ENCODE measurements at places on chromosomes 7 and 10.

DNA sequence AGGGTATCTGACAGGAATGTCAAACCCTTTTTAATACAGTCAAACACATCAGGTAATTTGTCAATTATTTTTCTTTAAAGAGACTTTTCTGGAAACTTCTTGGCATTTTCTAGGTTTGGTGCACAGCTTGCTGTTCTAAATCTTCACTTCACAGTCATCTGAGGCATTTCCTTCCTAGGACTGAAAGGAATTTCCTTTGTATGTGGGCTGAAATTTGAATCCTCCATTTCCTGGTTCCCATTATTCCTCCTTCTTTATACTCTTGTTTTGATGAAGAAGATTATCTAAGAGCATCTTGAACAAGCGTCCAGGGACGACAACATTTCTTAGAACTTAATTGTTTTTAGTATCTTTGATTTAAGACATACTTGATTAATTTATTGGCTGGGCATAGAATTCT is 24.9 kb downstream of the CALD1 start:
- no peak for DNase-seq

DNA sequence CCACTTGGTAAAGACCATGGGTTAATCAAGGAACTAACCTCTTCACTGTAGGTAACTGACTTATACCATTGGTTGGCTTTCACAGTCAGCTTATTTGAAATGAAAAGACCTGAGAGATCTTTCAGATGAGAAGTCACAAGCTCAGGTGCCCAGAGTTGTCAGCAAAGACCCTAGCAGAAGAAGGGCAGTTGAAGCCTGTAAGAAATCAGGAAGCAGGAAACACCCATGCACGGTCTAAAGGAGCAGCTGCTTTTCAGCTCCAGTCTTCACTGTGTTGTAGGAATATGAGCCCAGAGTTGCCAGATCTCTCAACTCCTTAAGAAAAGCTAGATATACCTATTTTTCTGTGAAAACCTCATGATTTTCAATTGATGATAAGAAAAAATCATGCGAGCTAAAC is 130.0 kb downstream of the ARID5B start:
- no peak for DNase-seq

DNA sequence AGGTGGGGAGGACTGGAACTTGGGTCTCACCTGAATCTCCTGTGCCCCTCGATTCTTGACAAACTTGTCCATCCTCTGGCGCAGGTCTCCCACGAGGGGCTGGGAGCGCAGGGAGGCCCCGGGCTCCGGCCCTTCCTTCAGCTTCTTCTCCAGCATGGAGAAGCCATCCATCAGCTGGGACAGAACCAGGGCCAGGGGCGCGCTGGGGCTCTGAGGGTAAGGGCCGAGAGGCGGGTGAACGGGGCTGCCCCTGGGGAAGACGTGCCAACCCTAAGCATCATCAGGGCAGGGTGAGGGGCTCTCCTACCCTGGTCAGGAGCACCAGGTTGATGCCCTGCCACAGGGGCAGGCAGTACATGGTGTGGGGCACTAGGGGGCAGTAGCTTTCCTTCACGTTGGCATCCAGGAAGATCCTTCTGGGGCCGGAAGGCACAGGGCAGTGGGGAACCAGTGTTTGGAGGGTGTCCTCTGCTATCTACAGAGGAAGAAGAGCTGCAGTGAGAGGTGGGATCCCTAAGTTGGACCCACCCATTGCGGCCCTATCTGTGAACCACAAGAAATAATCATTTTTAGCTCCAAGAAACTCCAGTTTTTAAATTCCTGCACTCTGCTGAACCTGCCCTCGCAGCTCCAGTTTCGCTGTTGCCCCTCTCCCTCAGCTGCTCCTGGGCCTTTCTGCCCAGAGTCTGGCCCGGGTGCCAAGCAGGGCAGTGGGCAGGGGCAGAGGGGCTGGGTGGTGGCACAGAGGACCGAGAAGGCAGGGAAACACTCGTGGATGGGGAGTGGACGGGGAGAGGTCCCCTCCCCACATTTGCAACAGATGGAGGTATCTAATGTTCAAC is 10.8 kb upstream of the PYROXD2 start:
- peak; percentile 2 for DNase-seq

GRCh38 chr7:1160670-1161021 is 650 bp upstream of the ZFAND2A start:
- no peak for DNase-seq

- peak; percentile 51 for DNase-seq
Observed at GRCh38 chr7:43700059-43700501, 29.2 kb downstream of the COA1 start.

GRCh38 chr7:116241291-116241690 is 31.0 kb downstream of the TES start:
- no peak for DNase-seq

DNA sequence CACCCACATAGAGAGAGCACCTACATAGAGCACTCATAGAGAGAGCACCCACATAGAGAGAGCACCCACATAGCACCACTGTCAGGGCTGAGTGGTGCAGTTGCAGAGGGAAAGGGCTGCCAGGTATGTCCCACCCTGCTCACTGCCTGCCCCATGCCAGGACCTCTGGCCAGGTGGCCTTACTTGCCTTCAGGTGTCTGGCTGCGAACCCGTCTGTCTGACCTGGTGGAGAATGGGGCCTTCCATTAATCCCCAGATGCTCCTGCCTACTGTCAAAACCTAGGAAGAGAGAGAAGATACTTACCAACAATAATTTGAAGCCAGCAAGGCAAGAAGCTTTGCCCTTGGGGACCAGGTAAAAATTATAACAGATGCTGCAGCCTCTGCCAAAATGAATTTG is 51.1 kb downstream of the INSIG1 start:
- no peak for DNase-seq

- no peak for DNase-seq
Observed at GRCh38 chr10:89346405-89347254, 18.8 kb downstream of the IFIT3 start.

- no peak for DNase-seq
Observed at GRCh38 chr7:112788778-112789343, 1.3 kb downstream of the TMEM168 start.

DNA sequence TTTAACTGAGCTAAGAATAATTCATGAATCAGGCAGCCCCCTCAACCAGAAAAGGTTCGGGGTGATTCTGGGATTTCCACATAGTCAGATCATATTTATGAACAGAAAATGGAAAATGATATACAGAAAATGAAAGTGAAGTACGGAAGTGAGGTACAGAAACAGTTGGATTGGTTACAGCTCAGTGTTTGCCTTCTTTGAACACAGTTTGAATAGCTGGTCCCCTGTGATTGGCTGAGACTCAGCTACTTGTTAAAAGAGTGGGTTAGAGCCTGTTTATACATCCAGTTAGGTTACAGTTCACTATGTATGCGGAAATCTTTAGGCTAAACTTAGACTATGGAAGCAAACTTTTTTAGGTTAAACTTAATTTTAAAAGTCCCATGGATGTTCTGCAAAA is 511.7 kb downstream of the PLXDC2 start:
- DNase-seq: no peak

DNA sequence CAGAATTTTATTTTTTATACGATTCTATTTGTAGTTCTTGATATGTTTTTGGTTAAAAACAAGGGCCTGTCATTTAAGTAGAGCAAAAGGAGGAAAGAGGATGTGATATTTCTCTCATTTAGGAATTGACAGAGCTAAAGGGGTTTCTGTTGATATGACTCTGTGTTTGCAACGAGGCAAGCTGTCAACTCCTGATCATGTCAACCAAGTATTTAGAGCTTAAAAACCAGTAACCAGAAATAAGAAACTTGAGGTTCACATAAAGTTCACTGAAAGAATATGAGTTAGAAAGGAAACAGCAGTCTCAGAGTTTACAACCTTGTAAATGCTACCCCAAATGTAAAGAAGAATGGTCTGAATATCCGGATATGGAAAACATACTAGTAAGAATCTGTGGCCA is 434.2 kb downstream of the PARD3 start:
- no peak for DNase-seq

Data from NCI-H1092 treated with DMSO at 0.1 percent for 48 hours (cell line).